ENCODE measurements at places on chromosomes 7 and 10. TPM values are rescaled to one million over a fixed set of nuclear protein-coding genes. Genes with fewer than 3 reads are reported as not detected.

Gene NME8
- total RNA-seq: not detected

GRCh38 chr10:79239275-79239779 is 107.9 kb upstream of the PPIF start:
- no peak for DNase-seq

DNA sequence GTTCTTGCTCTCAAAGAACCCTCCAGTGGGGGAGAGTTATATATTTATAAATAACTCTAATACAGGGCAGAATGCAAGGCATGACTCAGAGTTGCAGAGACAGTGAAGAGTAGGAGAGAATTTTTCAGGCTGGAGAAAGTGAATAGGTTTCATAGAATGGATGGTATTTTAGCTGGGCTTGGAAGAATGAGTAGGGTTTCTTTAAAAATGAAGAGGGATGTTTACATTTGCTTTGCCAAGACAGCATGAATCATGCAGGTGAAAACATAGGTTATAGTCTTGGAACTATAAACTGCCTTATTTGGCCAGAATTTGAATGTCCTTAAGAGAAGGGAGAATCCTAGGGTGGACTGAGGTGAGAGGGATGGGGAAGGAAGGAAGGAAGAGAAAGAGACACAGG is 124.8 kb downstream of the CPED1 start:
- DNase-seq: no peak

Gene PNLIPRP3
- total RNA-seq: not detected

DNA sequence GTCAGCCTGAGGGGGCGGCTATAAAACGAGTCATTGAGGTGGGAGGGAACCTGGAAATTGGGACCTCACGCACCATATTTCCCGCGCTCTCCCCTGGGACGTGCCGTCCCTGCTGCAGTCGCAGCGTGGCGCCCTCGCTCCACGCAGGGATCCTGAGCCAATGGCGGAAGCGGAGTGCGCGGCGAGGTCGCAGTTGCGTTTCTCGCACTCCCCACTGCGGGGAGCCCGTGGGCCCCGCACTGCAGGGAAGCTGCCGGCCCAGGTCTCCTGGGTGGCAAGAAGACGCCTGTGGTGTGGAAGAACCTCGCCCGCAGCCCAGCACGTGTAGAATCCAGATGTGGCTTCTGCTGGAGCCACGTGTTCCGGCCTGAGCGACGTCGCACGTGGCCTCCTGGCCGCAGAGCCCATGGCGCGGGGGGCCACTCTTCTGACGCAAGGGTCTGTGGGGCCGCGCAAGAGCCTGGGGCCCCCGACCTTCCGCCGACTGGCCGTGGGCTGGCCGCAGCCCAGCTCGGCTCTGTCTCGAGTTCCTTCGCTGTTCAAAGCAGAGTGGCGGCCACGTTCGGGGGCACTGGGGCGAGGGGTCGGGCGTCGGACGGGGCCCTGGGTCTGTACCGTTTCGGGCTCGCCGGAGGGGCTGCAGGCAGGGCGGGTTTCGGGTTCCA is 26.4 kb downstream of the HIF1AN start:
- peak; percentile 3 for DNase-seq

Gene DNTT
- not detected for total RNA-seq

Measured in epithelial cell of proximal tubule (primary cell).